ENCODE measurements at places on chromosomes 2 and 18. TPM values are rescaled to one million over a fixed set of nuclear protein-coding genes. Genes with fewer than 3 reads are reported as not detected.

CFC1 gene
- 0.62 TPM for total RNA-seq

DNA sequence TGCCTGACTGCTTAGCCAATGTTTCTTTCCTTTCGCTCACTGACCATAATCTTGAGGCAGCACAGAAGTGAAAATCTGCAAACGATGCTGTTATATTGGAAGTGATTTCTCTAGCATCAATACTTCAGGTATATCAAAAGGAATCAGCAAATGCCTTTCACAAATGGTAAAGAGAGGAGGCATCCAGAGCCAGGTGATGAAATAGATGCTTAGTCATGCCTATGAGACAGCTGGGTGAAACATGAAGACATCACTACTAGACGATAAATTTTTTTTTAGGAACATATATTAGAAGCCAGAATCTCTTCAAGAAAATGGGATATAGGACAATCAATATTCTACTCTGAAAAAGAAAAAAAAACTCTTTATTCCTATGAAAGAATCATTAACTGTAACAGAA, 249.2 kb upstream of the SLC39A10 start:
- H3K4me1 ChIP-seq, result no peaks in the 10 kb centered on the region
- no peaks in the 10 kb centered on the region for H3K36me3 ChIP-seq
- H3K4me3 ChIP-seq, result no peak overlapping the region
- H3K27me3 ChIP-seq, result no peaks in the 10 kb centered on the region
- no peak for DNase-seq

- no peak overlapping the region for H3K27ac ChIP-seq
- peaks cover 8% of the 10 kb centered on the region for H3K4me1 ChIP-seq
Observed at GRCh38 chr18:10062302-10063300, 148.8 kb downstream of the VAPA start.

INHBB gene
- total RNA-seq, result 0.35 TPM

GAL3ST2 gene
- 0.29 TPM for total RNA-seq

DNA sequence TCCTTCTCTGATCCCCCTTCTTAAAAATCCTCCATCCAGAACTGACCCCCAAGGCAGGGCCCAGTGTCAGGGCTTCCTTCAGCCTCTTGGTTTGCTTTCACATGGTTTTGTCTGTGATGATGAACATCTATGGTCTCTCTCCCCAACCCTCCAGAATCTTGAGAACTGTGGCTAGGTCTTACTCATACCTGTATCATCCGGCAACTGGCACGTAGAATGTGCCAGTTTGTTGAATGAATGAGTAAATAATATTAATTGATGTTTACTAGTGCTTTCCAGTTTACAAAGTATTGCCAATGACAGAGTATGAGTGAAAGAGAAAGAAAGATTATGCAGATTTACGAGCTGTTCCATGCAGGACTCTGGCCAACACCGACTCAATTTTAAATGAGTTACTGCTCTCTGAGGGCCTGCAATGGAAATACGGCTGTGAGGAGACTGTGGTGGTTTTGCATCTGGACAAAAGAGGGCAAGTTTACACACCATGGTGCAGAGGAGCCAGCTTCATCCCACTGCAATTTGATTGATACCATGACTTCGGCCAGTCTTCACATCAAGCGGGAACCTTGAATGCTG, 29.9 kb upstream of the TRIB2 start:
- no peak overlapping the region for H3K27ac ChIP-seq
- no peaks in the 10 kb centered on the region for H3K36me3 ChIP-seq
- H3K27me3 ChIP-seq, result no peaks in the 10 kb centered on the region
- H3K4me3 ChIP-seq, result no peak overlapping the region

- no peaks in the 10 kb centered on the region for H3K4me1 ChIP-seq
- no peak overlapping the region for H3K4me3 ChIP-seq
- no peaks in the 10 kb centered on the region for H3K36me3 ChIP-seq
- no peak overlapping the region for H3K27ac ChIP-seq
- no peak for DNase-seq
Observed at GRCh38 chr18:37611614-37612279, 46.1 kb upstream of the CELF4 start.

DNA sequence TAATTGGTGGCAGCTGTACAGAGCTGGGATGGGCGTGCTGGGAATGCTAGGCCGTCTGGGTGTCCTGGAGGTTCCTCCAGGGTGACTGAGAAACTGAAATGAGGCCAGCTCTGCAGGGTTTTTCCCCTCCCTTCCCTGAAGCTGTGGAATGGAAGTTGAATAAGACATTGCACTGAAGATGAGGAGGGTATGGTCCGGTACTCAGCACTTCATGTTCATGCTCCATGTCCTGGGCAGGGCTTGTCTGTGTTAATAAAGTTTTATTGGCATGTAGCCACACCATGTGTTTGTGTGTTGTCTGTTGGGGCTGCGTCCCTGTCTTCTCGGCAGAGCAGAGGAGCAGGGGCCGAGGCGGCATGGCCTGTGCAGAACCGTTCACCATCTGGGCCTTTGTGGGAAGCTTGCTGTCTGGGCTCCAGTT, 154.0 kb downstream of the LDLRAD4 start:
- no peaks in the 10 kb centered on the region for H3K36me3 ChIP-seq
- H3K27ac ChIP-seq, result no peak overlapping the region
- H3K4me1 ChIP-seq, result no peaks in the 10 kb centered on the region
- DNase-seq, result no peak

REG3G gene
- not detected for total RNA-seq

DNA sequence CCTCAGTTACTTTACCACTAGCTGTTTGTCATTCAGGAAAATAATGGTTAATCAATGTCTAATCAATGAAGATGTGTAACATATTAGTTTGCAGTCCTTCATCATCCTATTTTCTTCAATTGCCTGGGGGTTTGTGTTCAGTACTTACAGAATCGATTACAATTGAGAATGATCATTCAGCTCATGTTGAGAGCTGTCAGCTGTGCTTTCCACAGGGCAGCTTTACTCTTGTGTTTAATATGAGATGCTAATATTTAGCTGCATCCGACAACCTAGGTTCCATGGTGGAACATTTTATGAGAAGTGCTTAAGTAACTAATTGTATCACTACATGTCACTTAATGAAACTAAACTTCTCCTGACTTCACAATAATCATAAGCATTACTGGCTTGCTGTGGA, 191.9 kb downstream of the GRB14 start:
- H3K27ac ChIP-seq, result no peak overlapping the region
- H3K36me3 ChIP-seq, result no peaks in the 10 kb centered on the region
- peaks cover 3% of the 10 kb centered on the region for H3K27me3 ChIP-seq
- no peak for DNase-seq
- H3K4me3 ChIP-seq, result no peak overlapping the region

CRYGD gene
- not detected for total RNA-seq

DNA sequence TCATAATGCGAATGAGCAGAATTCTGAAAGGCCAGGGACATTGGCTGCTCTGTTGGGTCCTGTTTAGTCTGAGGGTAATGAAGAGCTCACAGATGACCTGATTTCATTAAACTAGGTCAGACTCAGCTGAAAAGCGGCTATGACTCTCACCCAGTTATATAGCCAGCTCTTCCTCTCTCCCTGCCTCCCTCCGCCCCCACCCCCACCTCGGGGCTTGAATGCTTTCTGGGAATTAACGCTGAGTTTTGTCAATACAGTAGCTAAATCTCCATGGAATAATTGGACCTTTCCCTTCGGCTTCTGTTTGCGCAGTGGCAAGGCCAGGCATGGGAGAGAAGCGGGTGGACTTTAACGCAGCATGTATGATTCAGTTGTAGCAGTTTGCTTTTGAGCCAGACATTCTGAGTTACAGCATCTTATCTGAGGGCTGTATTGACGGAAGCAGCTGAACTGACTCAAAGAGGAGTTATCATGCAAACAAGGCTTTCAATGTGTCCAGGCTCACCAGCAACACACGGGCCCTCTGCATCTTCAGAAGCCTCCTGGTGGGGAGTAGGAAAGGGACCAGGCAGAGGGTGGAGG, 110.6 kb downstream of the MYCN start:
- no peak overlapping the region for H3K4me3 ChIP-seq
- no peaks in the 10 kb centered on the region for H3K36me3 ChIP-seq
- no peaks in the 10 kb centered on the region for H3K4me1 ChIP-seq
- H3K27ac ChIP-seq, result no peak overlapping the region

All from uterus (tissue), 4 donors.